ENCODE measurements at places on chromosomes 3 and 15.

DNA sequence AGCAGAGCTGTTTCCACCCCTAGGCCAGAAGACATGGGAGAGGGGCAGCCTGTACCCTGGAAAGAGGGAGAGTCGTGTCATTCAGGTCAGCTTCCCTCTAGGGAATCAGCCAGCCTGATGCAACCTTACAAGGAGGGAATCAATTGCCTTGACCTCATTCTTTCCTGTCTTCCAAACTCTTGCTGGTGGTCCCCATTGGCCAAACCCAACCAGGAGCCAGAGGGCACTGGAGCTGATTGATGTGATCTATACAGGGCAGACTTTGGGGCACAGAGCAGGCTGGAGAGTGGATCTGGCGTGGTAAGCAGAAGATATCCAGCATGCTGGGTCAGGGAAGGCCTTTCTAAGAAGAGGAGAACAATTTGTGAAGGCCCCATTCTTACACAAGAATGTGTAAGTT lies 19.1 kb upstream of the MAGEF1 start:
- no peak for DNase-seq

DNA sequence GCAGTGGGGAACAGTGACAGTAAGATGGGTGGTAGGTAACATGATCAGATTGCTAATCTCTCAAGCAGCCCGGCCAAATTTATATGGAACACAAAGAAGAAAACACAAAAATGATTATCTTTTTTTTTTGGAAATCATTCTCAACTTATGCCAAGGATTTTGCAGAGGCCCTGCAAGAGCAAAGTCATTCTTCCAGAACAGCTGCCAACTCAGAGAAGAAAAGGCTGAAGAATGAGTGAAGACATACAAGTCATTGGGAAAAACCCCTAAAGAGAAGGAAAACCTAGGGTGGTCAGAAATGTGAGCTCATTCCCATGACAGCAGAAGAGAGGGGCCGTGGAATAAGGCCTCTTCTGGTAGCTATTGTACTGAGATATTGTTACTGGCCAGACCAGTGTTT lies 246.7 kb downstream of the SHOX2 start:
- no peak for DNase-seq

DNA sequence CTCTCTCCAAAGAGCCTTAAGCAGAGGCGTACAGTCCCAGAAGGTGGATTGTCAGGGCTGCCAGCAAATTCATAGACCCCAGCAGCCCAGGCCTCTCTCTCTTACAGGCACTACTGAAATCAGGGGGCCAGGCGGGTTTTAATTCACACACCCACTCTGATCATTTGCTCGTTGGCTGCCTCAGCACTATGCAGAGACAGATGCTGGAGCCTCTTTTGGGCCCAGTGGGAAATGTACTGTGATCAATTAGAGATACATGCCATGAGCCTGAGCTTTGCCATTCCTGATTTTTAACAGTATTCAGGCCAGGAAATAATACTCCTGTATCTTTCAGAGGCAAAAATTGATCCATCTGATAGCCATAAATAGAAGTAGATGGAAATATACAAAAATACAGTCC lies 53.0 kb downstream of the CMTM6 start:
- DNase-seq = no peak

DNA sequence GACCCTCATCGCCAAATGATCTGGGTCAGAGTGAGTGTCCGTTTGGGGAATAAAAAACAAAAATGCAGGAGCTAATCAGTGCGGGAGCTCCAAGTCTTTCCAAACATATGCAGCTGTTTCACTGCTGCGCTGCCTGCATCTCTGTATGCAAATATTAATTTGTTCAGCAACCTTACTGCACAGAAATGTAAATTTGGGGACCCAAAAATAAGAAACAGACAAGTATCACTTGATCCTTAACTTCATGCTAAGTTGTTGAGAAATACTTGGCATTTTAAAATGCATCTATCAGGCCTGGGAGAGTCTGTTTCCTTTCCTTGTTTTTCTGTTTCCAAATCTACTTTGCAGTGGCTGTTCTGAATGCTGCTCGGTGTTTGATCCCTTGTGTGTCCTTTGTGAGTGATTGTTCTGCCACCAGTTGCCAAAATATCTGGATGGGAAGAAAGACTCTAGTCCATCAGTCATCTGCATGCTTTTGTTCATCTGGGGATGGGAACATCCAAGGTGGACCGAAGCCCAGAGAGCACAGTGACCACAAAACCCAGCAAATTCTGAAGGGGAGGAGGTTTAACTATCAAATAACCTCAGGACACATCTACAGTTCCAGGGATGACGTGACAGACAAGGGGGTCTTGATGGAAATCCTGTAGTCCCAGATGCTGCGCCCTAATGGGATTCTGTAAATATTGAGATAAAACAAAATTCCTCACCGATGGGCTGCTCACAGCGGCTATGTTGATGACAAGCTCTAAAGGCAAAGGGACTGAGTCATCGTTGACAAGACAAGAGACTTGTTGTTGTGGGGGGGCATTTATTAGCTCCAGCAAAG lies 199.5 kb upstream of the WNT5A start:
- DNase-seq = no peak

DNA sequence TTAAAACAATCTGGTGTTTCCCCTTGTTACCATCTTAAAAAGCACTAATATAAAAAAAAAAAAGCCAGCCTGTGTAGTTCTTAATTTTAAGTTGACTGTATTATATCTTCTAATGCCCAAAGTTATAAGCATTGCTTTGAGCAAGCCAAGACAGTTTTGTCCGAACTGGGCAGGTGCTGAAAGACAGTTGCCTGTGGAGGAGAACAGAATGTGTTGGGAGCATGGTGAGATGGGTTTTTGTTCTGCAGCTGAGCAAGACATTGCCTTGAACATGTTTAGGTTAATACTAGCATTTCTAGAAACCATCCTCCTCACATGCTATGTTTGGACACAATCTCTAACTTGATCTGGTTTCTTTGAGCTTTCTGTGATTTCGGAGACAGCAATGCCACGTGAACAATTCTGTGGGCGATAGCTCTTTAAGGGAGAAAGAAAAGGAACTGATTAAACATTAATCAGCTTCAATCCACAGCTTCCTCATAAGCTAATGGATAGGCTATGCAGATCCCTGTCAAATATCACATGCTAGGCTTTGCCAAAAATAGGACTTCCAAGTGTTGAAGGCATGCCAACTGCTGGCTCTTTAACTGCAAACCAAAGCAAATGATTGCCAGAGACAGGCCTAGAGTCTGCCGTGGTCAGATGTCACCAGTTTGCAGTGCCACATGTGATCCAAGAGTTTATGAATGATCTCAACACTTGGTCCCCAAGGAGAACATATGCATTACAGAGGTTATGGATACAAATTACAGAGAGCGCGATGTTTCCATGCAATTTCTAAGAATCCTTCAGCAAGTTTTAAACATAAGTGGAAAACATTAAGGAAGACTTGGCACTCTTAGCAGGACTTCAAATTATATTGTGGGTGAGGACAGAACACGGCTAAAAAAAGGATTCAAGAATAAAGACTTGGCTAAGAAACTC lies 428.1 kb downstream of the ROBO2 start:
- no peak for DNase-seq

GRCh38 chr15:52710050-52710707 lies 31.0 kb upstream of the ATOSA start:
- DNase-seq = no peak

DNA sequence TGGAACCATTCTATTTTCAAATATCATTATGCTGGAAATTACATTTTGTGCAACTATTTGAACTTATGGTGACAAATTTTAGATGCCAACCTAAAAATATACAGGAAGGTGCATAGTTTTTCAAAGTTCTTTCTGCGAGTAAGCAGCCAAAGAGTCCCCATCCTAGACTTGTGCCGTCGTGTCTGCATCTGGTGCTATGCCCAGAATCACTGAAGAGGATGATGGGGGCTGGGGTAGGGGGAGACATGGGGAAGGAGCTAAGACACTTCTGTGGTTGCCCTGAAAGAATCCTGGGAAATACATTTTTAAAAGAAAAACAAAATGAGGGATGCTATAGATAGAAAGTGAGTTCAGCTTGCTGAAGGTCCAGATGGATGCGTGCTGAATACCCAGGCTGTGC lies 21.2 kb upstream of the FAM81A start:
- no peak for DNase-seq

DNA sequence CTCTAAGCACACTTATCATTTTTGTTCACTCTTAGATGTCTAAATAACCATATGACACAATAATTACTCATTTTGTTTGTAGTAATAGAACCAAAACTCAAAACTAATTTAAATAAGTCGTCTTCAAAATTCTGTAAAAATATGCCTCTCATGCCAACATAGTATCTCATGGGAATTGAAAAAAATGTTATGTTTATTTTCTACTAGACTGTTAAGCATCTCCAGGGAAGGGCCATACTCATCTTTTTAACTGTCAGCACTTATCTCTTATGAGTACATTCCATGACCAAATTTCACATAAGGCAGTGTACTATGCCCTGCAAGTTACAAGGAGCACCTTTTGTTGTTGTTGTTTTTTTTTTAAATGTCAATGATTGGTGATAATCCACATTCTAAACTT lies 18.3 kb upstream of the USF3 start:
- no peak for DNase-seq

DNA sequence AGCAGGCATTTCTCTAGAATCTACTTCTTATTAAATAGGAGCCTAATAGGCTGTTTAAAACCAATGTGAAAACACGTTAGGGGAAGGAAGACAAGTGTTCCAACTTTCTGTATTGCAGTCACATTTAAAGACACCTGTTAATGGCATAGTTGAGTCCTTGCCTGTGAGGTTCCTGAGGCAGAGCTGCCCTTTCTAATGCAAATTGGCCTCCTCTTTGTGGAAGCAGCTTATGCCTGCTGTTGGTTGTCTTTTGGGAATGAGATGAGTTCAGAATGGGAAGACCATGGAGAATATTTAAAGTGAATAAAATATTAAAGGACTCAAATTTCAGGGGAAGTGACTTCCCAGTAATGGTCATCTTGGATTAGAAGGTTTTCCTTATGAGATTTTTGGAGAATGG lies 51.2 kb downstream of the NEK11 start:
- DNase-seq = no peak

GRCh38 chr3:86104154-86104553 lies 886.8 kb downstream of the VGLL3 start:
- DNase-seq = no peak

- no peak for DNase-seq
These were observed 279.6 kb downstream of the KLF13 start for GRCh38 chr15:31606194-31606669.

DNA sequence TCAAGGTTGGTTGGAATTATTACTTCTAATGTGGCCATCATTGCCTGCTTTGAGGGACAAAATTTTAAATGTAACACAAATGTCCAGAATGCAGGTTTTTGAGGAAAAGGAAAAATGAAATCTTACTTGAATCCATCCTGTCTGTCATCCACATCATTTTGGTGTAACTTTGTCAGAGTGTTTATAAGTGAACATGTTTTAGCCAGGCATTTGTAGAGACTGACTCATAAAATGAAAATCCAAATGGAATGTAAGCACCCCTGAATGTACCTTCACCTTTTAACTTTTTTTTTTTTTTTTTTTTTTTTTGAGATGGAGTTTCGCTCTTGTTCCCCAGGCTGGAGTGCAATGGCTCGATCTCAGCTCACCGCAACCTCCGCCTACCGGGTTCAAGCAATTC lies 141.8 kb upstream of the BNIP2 start:
- no peak for DNase-seq

DNA sequence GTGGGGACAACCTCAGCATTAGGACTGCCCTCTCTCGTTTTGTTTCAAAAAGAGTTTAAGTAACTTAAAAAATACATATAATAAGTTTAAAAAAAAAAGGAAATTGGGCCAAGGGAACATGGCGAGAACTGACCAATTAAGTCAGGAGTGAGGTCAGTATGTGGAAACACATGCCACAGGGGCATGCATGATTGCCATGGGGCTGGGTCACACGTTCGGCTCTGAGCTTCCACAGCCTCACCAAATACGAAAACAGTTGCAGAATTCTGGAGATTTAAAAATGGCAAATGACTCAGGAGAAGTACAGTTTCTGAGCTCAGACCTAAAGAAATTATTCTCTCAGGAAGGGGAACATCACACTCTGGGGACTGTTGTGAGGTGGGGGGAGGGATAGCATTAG lies 24.1 kb downstream of the PDE8A start:
- no peak for DNase-seq

- no peak for DNase-seq
These were observed 54.3 kb downstream of the GSK3B start for GRCh38 chr3:120039642-120040610.

DNA sequence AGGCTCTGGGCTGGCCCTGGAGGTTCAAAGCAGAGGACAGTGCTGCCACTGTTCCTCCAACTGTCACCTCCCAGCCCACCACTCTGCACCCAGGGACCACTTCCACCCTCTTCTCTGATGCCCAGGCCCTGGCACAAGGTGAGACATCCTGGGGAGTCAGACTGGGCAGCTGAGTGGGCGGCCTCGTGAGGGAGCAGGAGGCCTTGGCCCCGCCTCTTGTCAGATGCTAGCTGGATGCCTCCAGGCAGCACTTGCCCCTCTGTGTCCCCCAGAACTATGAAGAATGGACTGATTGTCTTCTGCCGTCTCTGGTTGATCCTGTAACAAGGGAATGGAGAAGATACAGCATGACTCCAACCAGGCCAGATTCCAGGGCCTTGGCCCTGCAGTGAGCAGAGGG lies 191.0 kb upstream of the LINGO1 start:
- DNase-seq = no peak

GRCh38 chr3:45064512-45065372 lies 38.6 kb downstream of the CLEC3B start:
- no peak for DNase-seq

GRCh38 chr3:50246517-50246954 lies 10.5 kb downstream of the GNAI2 start:
- DNase-seq = no peak

- no peak for DNase-seq
These were observed 65.3 kb downstream of the NSMCE3 start for GRCh38 chr15:29204369-29204755.

GRCh38 chr15:90184119-90184785 lies 16.9 kb upstream of the SEMA4B start:
- DNase-seq = peak; percentile 76

DNA sequence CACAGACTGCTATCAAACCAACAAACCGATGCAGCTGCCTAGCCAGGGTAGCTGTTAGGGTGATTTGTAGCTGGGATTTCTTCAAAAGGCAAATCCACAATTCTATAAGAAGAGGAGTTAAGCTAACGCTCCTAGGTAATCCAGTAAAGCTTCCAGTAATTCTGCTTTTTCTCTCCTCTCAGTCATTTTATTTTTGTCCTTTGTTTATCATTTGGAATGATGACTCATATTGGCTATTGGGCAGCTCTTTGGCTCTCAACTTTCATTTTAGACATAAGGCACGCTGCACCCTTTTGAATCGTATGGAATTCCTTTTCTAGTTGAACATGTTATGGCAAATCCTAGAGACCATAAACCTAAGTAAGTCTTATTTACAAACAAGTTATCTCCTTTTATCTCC lies 53.2 kb upstream of the PPARG start:
- DNase-seq = no peak

- no peak for DNase-seq
These were observed 623.5 kb upstream of the TBL1XR1 start for GRCh38 chr3:177820683-177821316.

DNA sequence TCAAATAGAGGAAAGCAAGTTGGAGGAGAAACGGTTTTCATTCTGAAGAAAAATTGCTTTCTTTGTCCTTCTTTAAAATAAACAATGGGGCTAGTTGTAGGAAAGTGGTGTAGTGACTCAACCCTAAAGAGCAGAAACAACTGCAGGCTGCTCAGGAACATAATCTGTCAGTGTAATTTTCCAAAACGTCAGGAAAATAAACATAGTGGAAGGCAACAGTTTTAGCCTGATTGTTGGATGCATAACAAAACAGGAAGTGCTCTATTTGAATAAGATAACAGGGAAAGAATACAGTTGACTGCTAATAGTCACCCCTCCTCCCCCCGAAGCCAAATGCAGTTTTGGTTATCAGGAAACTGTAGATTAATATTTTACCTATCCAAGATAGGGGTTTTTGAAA lies 167.6 kb downstream of the ECT2 start:
- DNase-seq = no peak

Measured in head of caudate nucleus (tissue), 42 donors.